ENCODE measurements at places on chromosomes 11 and 22. TPM values are rescaled to one million over a fixed set of nuclear protein-coding genes. Genes with fewer than 3 reads are reported as not detected.

MMP12 gene
- total RNA-seq, result not detected

GPHA2 gene
- total RNA-seq, result not detected

OR2AT4 gene
- not detected for total RNA-seq

SCGB1C1 gene
- total RNA-seq, result not detected

MMP27 gene
- not detected for total RNA-seq

C11orf21 gene
- total RNA-seq, result not detected

GUCY1A2 gene
- total RNA-seq, result not detected

POU2F3 gene
- 0.38 TPM for total RNA-seq

OR52E5 gene
- not detected for total RNA-seq

BTBD18 gene
- not detected for total RNA-seq

ARRB1 gene
- total RNA-seq, result 5.3 TPM

SLC25A18 gene
- total RNA-seq, result 0.33 TPM

TP53I11 gene
- total RNA-seq, result 23.2 TPM

RPLP2 gene
- total RNA-seq, result 135 TPM

UBQLN3 gene
- not detected for total RNA-seq

UVRAG gene
- total RNA-seq, result 18.7 TPM

P4HA3 gene
- 0.17 TPM for total RNA-seq

CD3E gene
- not detected for total RNA-seq

MIOX gene
- not detected for total RNA-seq

OTOG gene
- not detected for total RNA-seq

ST14 gene
- total RNA-seq, result 58.6 TPM

OR5P2 gene
- 5.2 TPM for total RNA-seq

TEX12 gene
- not detected for total RNA-seq

RAB36 gene
- total RNA-seq, result 8.6 TPM

PGR gene
- 3.7 TPM for total RNA-seq

Measured in mammary epithelial cell (primary cell).